ENCODE measurements at places on chromosomes 1 and 21. TPM values are rescaled to one million over a fixed set of nuclear protein-coding genes. Genes with fewer than 3 reads are reported as not detected.
A peak's percentile ranks its signal among the peaks of the same experiment; 100 is the strongest.

GRCh38 chr1:245896258-245896657, 610.8 kb downstream of the SMYD3 start:
- H3K27ac ChIP-seq: no peak overlapping the region
- no peak for DNase-seq
- H3K4me1 ChIP-seq: no peaks in the 10 kb centered on the region
- no peaks in the 10 kb centered on the region for H3K27me3 ChIP-seq

- no peak for DNase-seq
- no peaks in the 10 kb centered on the region for H3K27me3 ChIP-seq
- no peak overlapping the region for H3K27ac ChIP-seq
- no peaks in the 10 kb centered on the region for H3K4me1 ChIP-seq
- no peak overlapping the region for H3K4me3 ChIP-seq
Observed at GRCh38 chr1:9721606-9722377, 70.3 kb downstream of the PIK3CD start.

Gene PCP4L1
- total RNA-seq: 0.11 TPM

DNA sequence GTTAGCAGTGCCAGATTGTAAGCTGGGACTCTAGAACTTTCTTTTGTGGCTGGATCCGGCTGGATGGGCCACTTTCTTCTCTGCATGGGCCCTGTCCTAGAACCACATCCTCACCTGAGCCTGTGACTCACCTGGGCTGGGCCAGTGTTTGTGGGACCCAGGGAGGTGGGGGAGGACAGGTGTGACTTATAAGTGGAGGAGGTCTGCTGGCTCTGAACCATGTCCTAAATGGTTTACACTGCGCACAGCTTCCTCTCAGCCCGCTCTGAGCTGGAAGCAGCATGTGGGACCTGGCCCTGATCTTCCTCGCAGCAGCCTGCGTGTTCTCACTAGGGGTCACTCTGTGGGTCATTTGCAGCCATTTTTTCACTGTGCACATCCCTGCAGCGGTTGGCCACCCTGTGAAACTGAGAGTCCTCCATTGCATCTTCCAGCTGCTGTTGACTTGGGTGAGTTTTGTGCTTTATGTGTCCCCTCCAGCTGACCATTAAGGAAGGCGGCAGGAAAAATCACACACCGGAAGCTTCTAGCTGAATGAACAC, at the start of gene AADACL3:
TSS of gene AADACL3 (plus strand) at position 215 of the 542 bp plus-strand sequence. CDS start at position 282, 67 bp downstream.
- H3K36me3 ChIP-seq: no peaks in the 10 kb centered on the region
- H3K4me3 ChIP-seq: no peak within 1 kb of the TSS
- no peak within 1 kb of the TSS for H3K27ac ChIP-seq
- DNase-seq: no peak

DNA sequence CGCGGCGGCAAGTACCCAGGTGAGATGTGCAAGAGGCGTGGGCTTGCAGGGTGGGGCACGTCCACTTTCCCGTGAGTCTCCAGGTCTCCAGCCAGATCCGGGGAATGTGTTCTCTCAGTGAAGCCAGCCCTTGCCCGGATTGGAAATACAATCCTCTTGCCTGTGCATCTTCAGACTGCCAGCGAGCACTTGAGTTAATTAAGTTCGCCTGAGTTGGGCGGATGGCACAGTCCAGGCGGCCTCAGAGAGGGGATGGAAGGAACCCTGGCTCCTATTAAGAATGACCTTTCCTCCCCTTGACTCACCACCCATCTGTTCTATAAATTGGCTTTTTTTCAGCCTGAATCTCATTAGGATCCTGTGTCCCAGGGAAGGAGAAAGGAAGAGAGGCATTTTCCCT, 33.3 kb upstream of the CNTN2 start:
- H3K27me3 ChIP-seq: no peaks in the 10 kb centered on the region
- H3K27ac ChIP-seq: no peak overlapping the region
- DNase-seq: no peak
- H3K4me3 ChIP-seq: no peak overlapping the region
- H3K4me1 ChIP-seq: no peaks in the 10 kb centered on the region

DNA sequence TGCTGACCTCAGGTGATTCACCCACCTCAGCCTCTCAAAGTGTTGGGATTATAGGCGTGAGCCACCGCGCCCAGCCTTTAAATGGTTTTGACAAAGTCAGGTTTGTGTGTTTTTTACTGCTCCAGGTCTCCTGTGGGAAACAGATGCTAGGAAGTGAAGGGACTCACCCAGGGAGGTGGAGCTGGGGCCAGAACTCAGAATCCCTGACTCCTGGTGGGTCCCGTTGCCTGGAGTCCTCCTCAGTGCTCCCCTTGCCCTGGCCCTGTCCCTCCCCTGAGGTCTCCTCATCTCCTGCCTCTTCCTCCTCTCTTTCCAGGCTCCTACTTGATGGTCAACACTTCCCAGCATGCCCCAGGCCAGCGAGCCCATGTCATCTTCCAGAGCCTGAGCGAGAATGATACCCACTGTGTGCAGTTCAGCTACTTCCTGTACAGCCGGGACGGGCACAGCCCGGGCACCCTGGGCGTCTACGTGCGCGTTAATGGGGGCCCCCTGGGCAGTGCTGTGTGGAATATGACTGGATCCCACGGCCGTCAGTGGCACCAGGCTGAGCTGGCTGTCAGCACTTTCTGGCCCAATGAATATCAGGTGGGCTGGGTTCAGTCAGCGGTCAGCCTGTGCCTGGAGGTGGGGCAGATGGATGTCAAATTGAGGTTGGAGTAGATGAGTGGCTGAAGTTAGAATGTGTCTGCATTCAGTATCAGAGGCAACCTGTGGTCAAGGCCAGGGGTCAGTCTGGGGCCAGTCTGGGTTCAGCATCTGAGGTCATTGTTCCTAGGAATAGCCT, 22.1 kb downstream of the PTPRU start:
- H3K27me3 ChIP-seq: peaks cover 5% of the 10 kb centered on the region
- no peak for DNase-seq
- H3K27ac ChIP-seq: no peak overlapping the region
- H3K4me1 ChIP-seq: peaks cover 13% of the 10 kb centered on the region
- H3K36me3 ChIP-seq: no peaks in the 10 kb centered on the region
- no peak overlapping the region for H3K4me3 ChIP-seq

DNA sequence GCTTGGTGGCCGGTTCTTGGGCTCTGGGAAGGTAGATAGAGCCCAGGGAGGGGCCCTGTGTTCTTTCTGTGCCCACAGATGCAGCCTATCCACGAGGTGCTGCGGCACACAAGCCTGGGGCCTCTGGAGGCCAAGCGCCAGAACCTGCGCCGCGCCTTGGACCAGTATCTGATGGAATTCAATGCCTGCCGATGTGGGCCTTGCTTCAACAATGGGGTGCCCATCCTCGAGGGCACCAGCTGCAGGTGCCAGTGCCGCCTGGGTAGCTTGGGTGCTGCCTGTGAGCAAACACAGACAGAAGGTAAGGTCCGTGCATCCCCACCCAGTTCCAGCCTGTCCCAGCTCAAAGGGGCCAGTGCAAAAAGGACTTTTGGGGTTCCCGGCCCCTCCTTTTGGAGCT, 53.5 kb downstream of the C8B start:
- H3K27me3 ChIP-seq: no peaks in the 10 kb centered on the region
- no peaks in the 10 kb centered on the region for H3K4me1 ChIP-seq
- no peak overlapping the region for H3K27ac ChIP-seq
- no peaks in the 10 kb centered on the region for H3K36me3 ChIP-seq

DNA sequence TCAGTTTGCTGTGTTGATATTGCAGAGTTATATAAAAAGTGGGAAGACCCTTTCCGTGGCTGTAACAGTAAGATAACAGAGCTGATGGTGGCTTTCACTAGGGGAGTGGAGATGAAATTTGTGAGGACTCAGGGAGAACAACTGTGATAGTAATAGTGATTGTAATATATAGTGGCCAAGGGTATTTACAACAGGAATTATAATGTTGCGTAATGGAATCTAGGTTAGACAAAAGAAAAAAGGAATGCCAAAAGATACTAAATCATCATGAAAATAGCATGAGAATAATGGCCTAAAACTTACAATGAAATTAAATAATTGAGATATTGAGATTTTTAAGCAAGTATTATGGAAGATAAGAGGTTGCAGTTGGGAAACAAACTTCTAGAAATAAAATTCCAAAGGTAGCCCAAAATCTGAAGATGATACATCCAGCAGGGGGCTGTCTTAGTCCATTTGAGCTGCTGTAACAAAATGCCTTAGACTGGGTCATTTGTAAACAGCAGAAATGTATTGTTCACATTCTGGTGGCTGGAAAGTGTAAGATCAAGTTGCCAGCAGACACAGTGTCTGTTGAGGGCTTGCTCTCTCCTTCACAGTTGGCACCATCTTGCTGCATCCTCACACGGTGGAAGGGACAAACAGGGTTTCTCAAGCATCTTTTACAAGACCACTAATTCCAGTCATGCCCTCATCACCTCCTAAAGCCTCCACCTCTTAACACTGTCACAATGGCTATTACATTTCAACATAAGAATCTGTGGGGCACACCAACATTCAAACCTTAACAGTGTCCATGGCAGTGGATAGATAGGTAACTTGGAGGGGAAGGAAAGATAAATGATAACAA, 711.2 kb downstream of the MRPL39 start:
- DNase-seq: peak; percentile 15
- no peak overlapping the region for H3K4me3 ChIP-seq
- H3K36me3 ChIP-seq: no peaks in the 10 kb centered on the region
- H3K27ac ChIP-seq: no peak overlapping the region
- H3K4me1 ChIP-seq: no peaks in the 10 kb centered on the region

All from adrenal gland (tissue), 19 donors.